ENCODE measurements at places on chromosomes 5 and 9. TPM values are rescaled to one million over a fixed set of nuclear protein-coding genes. Genes with fewer than 3 reads are reported as not detected.

The PRRX2 gene
- polyA plus RNA-seq: 15.8 TPM

The SPATA31D4 gene
- not detected for polyA plus RNA-seq

The ECSCR gene
- polyA plus RNA-seq: 51.4 TPM

DNA sequence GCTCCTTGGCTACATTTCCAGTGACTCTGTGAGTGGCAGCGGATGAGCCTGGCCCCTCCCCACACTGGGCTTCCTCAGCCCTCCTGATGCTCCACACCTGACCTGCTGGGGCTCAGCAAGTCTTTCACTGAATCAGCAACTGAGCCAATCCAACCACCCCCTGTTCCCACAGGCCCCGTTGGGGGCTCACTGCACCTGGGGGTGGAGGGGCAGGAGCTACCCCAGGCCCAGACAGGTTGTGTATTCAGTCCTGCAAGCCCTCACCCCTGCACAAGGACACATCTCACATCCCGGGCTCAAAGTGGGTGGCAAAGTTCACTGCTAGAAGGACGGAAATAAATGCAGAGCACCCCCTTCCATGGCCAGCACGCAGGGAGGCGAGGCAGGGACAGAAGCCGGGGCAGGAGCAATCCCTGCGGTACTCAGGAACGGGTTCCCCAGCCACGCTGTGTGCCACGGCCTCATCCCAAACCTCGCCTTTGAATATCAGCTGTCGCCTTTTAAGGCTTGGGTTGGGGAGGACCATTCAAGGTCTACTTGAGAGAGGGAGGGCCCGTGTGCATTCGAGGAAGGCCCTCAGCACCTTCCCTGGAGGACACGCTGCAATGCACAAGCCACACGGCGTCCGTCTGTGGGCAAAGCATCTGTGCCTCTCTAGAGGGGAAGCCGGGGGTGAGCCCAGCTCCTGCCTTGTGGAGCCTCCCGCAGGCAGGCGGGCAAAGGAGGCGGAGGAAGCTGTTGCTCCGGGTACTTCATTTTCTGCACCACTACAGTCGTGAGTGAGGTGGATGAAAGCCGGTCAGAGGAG is 75.0 kb upstream of the SARDH start:
- no peak for DNase-seq

Measured in urinary bladder (tissue), 4 donors.